ENCODE measurements at places on chromosomes 12 and 14. TPM values are rescaled to one million over a fixed set of nuclear protein-coding genes. Genes with fewer than 3 reads are reported as not detected.

Gene SLC15A5
- not detected for total RNA-seq

Gene KCNA5
- not detected for total RNA-seq

Gene SALL2
- total RNA-seq: 4.9 TPM

Gene GRIP1
- not detected for total RNA-seq

Gene PTPRR
- not detected for total RNA-seq

- H3K27me3 ChIP-seq: no peaks in the 10 kb centered on the region
- H3K27ac ChIP-seq: no peak overlapping the region
- no peaks in the 10 kb centered on the region for H3K36me3 ChIP-seq
- no peak overlapping the region for H3K4me3 ChIP-seq
Measured at GRCh38 chr14:99230208-99231151, 41.5 kb downstream of the BCL11B start.

- no peak overlapping the region for H3K4me3 ChIP-seq
- no peaks in the 10 kb centered on the region for H3K27me3 ChIP-seq
- H3K36me3 ChIP-seq: no peaks in the 10 kb centered on the region
- no peaks in the 10 kb centered on the region for H3K4me1 ChIP-seq
- no peak for DNase-seq
Measured at GRCh38 chr14:65434216-65434850, 21.8 kb downstream of the FUT8 start.

DNA sequence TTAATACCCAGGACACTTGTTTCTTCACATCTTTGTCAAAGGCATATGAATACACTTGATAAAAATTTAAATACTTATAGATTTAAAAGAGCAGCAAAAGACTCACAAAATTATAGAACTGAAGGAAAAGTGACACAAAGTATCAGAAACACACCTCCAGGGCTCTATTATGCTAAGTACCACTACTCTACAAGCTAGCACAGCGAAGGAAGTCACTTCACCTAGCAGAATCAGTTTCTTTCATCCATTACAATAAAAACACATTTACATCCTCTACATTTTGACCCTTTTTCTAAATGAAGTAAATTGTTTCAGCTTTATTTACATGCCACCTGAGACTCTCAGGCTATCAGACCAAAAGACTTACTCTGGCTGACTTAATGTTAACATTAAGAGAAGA, 26.6 kb upstream of the PTPRB start:
- no peaks in the 10 kb centered on the region for H3K4me1 ChIP-seq
- no peak overlapping the region for H3K27ac ChIP-seq
- H3K27me3 ChIP-seq: no peaks in the 10 kb centered on the region
- no peak for DNase-seq
- no peak overlapping the region for H3K4me3 ChIP-seq

GRCh38 chr12:4866299-4866698, 43.4 kb upstream of the KCNA1 start:
- no peaks in the 10 kb centered on the region for H3K4me1 ChIP-seq
- H3K36me3 ChIP-seq: no peaks in the 10 kb centered on the region
- peaks cover 11% of the 10 kb centered on the region for H3K27me3 ChIP-seq
- H3K27ac ChIP-seq: no peak overlapping the region
- DNase-seq: no peak

- no peak overlapping the region for H3K4me3 ChIP-seq
- no peak for DNase-seq
- no peaks in the 10 kb centered on the region for H3K36me3 ChIP-seq
- no peaks in the 10 kb centered on the region for H3K4me1 ChIP-seq
- no peaks in the 10 kb centered on the region for H3K27me3 ChIP-seq
Measured at GRCh38 chr12:66964629-66965028, 285.8 kb upstream of the GRIP1 start.

DNA sequence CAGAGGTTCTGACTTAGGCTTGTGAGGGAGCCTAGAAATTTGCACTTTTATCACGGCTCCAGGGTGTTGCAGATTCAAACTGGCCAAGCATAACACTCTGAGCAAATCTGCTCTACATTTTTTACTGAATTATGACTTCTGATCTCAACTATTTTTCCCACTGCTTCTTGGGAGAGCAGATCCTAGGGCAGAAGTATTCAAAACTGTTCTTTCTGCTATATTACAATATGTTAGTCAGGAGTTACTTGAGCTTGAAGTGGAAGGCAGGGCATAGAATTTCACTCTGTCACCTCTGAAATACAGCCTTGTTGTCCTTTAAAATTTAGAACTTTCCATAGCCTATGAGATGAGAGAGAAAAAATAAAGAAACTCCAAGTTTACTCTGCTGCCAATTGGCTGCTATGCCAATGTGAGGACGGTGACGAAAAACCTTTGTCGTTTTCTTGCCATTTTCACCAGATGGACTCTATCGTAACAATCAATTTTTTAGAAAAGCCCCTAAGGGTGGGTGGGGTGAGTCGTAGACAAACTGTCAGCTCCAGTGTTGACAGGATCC, 16.4 kb upstream of the KERA start:
- DNase-seq: no peak
- H3K4me3 ChIP-seq: no peak overlapping the region
- H3K4me1 ChIP-seq: no peaks in the 10 kb centered on the region
- H3K36me3 ChIP-seq: no peaks in the 10 kb centered on the region

DNA sequence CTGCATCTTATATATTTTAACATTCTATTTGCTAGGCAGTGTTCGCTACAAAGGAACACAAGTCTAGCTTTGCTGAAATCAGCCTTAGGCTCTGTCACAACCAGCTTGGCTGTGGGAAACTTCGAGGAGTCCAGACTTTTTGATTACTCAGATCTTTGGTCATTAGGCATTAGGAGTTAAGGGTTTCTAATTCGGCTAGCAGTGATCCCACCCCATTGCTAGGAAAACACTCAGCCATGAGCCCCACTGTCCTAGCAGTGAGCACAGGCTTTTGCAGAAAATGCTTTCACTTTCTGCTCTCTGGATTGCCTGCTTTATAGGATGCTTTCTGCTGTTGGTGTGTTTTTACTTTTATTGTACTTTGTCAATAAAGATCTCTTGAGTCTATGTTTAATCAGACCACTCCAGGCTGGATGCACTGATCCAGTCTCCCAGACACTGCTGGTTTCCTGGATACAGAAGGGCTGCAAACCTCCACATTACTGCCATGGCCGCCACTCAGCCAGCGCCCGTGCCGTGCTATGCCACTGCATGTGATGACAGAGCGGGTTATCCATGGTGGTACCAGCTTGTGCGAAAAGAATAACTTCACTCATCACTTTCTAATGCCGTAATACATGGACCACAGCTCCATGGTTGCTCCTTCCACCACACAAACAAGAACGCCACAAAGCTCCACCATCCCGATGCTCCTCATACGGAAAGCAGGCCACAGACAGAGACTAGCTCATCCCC, 41.0 kb upstream of the PYGL start:
- H3K27ac ChIP-seq: no peak overlapping the region
- H3K27me3 ChIP-seq: peaks cover 13% of the 10 kb centered on the region
- 0 out of 2 replicates have a peak, but pooled peaks cover 3% of the 10 kb centered on the region for H3K4me1 ChIP-seq
- no peak overlapping the region for H3K4me3 ChIP-seq

DNA sequence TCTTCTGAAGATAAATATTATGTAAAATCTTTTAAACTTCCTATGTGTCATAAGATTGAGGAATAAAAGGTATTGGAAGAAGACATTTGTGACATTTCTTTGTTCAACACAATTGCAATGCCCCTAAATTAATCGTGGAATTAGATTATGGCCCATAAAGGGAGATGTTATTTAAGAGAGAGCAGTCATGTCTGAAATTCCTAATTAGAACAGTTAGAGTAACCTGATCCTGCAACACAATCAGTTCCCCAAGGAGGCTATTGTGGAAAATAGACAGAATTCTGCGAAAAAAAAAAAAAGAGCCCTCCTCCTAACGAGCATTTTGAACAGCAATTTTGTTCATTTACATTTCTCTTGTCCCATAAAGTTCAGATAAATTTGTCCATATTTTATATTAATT, 339.5 kb downstream of the PAWR start:
- H3K4me1 ChIP-seq: no peaks in the 10 kb centered on the region
- H3K27ac ChIP-seq: no peak overlapping the region
- H3K27me3 ChIP-seq: no peaks in the 10 kb centered on the region
- DNase-seq: no peak
- H3K36me3 ChIP-seq: no peaks in the 10 kb centered on the region

GRCh38 chr12:52085682-52086180, 6.2 kb downstream of the SMIM41 start:
- no peaks in the 10 kb centered on the region for H3K36me3 ChIP-seq
- no peak for DNase-seq
- peaks cover 12% of the 10 kb centered on the region for H3K27me3 ChIP-seq
- no peak overlapping the region for H3K27ac ChIP-seq

DNA sequence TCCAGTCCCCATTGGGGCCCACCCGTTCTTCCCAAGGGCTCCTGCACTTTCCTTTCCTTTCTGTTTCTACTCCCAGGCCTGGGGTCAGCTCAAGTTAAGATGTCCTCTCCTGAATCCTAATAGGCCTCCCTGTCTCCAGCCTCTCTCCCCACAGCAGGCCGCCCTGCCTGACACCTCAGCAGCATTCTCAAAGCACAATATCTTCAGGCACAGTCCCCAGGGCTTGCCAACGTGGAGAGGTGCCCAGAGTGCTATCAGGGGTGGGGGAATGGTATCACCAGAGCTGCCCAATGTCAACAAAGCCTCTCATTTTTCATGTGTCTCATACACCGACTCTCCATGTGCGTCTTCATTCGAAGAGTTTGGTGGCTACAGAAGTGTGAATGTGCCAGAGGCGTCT, 123.0 kb downstream of the FOXN3 start:
- H3K27ac ChIP-seq: no peak overlapping the region
- H3K4me1 ChIP-seq: peaks cover 35% of the 10 kb centered on the region
- H3K27me3 ChIP-seq: no peaks in the 10 kb centered on the region
- H3K36me3 ChIP-seq: peaks cover 18% of the 10 kb centered on the region

DNA sequence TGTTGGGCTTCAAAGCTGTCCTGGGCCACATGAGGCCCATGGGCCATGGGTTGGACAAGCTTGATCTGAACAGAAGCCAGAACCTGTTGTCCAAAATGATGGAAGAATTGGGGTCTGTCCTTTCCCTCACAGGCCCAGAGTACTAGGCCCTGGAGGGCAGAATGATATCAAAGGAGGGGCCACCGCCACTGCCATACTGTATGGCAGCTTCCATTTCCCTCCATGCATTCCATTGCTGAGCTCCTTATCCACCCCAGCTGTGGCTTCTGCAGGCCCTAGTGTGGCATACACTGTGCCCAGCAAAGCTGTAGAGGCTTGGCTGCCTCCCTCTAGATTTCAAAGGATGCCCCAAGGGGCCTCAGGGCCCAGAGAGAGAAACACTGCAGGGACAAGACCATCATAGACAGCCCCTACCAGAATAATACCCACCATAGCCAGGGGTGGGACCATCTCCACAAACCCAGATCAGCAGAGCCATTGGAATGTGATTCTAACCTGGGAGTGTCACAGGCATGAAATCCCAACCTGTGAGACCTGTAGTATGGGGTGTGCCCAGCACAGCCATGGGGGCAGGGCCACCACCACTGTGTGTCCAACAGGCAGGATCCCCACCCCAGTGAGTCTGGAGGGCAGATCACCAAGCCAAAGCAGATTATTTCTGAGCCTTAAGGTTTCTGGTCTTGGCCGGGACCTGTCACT, 61.4 kb upstream of the BEGAIN start:
- DNase-seq: no peak
- peaks cover 8% of the 10 kb centered on the region for H3K4me1 ChIP-seq
- H3K4me3 ChIP-seq: no peak overlapping the region
- no peaks in the 10 kb centered on the region for H3K36me3 ChIP-seq
- peaks cover 25% of the 10 kb centered on the region for H3K27me3 ChIP-seq

GRCh38 chr14:51824191-51824590, 36.2 kb upstream of the GNG2 start:
- no peaks in the 10 kb centered on the region for H3K27me3 ChIP-seq
- H3K4me1 ChIP-seq: no peaks in the 10 kb centered on the region
- DNase-seq: no peak
- no peak overlapping the region for H3K27ac ChIP-seq

DNA sequence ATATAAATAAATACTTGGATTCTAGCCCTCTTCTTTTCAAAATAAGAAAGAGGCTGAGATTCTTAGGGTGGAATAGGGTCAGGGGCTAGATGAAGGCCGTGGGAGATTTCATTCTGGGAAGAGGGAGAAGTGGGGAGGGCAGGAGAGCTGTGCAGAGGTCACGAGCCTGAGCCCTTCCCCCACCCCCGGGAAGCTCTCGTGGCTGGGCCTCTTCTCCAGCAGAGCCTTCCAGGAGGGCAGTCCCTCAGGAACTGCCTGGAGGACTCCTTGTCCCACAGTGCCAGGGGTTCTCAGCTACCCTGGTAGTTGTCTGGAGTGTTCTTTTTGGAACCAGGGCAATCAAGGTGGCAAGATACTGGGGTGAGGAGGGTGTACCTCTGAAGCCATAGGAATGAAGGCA, 94.0 kb downstream of the ESR2 start:
- H3K27ac ChIP-seq: no peak overlapping the region
- no peak for DNase-seq
- H3K36me3 ChIP-seq: no peaks in the 10 kb centered on the region

All from HepG2 (cell line).